CMK (cell line): ENCODE measurements at places on chromosomes 1 and 21.

DNA sequence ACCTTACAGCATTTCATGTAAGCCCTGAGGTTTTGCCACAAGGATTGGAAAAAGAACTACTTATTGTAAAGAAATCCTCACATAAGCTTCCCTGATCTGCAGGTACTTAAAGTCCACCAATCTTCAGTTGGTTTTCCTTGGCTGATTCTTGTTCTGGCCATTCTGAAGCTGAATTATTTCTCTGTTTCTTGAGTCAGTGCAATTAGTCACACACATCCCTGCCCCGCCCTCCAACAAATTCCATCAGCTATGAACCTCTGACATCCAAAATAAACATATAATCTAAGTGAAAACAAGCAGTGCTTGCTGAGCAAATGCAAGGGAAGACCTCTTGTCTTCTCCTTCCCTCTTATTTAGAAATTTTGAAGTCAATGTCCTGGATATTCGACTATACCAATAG, 8.2 kb upstream of the FNDC7 start:
- no peak for DNase-seq

DNA sequence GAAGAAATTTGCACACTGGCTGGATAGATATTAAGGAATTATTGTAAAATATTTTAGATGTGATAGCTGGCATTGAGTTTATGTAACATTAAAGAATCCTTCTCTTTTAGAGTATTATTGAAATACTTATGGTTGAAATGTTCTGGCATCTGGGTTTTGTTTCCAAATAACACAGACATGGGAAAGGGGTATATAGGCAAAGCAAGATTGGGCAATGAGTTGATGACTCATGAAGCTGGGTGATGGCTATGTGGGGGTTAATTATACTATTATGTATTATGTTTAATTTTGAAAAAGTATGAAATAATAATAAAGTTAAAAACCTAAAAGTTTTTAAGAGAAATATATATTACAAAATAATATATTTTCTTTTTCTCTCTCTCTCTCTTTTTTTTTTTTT, 12.5 kb upstream of the PTPN14 start:
- no peak for DNase-seq

DNA sequence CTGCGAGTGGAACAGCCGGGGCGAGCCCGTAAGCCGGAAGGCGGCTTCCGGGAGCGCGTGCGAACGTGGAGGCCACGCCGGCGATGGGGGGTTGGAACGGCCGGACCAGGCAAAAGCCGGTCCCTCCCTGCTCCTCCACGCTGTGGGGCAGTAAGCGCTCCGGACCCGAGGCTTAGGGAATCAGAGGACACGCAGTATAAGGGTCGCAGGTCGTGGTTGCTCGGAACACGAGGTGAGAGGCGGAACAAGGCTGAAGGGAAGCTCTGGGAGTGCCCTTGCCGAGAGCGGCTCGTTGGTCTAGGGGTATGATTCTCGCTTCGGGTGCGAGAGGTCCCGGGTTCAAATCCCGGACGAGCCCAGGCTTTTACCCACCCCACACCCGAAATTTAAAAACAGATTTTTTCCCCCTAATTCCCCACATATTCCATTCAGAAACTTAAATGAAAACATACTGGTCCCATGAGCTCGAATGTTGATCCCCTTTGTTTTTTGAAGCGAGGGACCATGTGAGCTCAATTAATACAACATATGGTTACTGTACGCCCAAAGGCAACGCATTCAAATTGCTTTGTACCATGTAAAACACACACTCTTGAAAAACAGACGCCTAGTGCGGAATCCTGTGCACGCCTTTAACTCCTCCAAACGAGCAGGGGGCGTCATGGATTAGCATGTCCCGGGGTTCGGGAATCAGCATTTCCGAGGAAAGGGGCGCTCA, 7.2 kb upstream of the MPZL1 start:
- peak; percentile 82 for DNase-seq

- no peak for DNase-seq
These were observed 613.8 kb downstream of the KIF26B start for GRCh38 chr1:245768596-245768995.

DNA sequence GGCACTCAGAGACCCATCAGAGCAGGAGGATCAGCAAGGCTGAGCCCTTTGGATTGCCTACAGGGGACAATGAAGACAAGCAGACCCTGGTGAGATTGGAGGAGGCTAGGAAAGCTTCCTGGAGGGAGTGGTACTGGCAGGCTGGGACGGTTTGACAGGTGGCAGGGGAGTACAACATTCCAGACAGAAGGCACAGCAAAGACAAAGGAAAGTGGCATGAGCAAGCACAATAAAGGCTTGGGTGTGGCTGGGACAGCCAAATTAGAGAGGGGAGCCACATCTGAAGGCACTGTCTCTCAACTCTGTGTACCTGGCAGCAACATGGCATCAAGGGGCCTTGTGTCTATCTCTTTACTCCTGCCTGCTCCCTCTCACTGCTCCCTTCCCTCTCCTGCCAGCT, 38.2 kb downstream of the DMAP1 start:
- DNase-seq = no peak

- peak; percentile 36 for DNase-seq
These were observed 88.6 kb upstream of the GNG12 start for GRCh38 chr1:67921725-67922489.

DNA sequence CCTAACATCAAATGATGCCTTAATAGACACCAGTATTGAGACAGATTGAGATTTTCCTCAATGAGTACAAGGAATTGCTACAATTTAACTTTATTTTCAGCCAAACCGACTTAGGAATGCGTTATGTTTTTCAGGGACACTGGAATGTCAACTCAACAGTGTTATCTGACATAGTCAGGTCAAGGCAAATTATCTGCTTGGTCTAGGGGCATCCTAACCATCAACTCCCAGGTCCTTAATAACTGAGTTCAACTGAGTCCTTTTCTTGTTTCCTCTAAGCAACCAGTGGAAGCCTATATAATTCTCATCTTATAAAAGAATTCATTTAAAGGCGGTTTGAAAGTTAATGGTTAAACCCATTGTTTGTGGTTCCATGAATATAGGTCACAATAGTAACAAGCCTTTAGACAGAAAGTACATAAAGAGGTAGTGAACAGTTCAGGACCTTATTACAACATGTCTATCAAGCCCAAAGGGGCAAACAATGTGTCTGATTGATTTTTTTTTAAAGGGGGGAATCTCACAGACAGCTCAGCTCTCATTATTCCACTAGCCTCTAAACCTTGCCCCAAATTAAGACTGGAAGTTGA, 32.3 kb upstream of the NR5A2 start:
- no peak for DNase-seq

GRCh38 chr1:76125473-76126219, 51.1 kb downstream of the ST6GALNAC3 start:
- DNase-seq = no peak
